ENCODE measurements at places on chromosomes 2 and 18. TPM values are rescaled to one million over a fixed set of nuclear protein-coding genes. Genes with fewer than 3 reads are reported as not detected.

DNA sequence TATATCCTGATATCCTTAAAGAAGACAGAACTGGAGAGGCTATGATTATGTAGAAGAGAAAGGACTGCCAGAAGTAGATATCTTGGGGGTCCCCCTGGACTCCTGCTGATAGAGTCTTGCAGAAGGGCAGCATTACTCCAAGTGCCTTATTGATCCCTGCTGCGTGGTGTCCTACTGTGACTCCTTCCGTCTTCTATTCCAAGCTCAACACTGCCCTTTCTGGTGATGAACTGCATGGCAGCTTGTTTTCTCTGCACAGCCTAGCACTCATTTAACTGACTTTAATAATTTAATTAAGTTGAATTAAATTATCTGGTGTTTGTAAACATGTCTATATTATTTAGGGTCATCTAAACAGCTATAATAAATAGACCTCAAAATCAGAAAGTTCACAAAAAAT lies 194.1 kb upstream of the DSEL start:
- H3K4me1 ChIP-seq = no peaks in the 10 kb centered on the region
- H3K4me3 ChIP-seq = no peak overlapping the region
- no peaks in the 10 kb centered on the region for H3K27me3 ChIP-seq
- no peaks in the 10 kb centered on the region for H3K36me3 ChIP-seq
- DNase-seq = no peak
- H3K27ac ChIP-seq = no peak overlapping the region

DNA sequence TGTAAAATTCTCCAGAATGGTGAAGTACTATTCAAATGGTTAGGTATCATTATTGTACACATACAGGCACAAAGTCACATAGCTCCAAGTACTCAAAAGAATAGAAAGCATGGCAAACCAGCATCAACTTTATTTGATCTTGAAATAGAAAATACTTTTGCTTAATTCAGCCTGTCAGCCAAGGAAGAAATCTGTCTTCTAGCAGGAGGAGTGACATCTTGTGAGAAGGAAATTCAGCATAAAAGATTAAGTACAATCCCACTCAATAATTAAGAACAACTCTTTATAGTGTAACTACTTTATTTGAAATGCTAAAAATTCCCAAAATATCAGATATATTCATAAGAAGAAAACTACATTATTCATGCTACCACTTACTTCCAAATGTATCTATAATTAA lies 15.8 kb downstream of the DNAJC27 start:
- H3K27ac ChIP-seq = no peak overlapping the region
- H3K27me3 ChIP-seq = no peaks in the 10 kb centered on the region
- DNase-seq = no peak

Gene CHST9
- 3.1 TPM for total RNA-seq

GRCh38 chr2:120586507-120587278 lies 149.0 kb upstream of the GLI2 start:
- H3K4me1 ChIP-seq = peaks cover 4% of the 10 kb centered on the region
- no peak for DNase-seq
- peaks cover 17% of the 10 kb centered on the region for H3K27me3 ChIP-seq
- H3K4me3 ChIP-seq = no peak overlapping the region

Gene PCARE
- under 0.01 TPM for total RNA-seq

DNA sequence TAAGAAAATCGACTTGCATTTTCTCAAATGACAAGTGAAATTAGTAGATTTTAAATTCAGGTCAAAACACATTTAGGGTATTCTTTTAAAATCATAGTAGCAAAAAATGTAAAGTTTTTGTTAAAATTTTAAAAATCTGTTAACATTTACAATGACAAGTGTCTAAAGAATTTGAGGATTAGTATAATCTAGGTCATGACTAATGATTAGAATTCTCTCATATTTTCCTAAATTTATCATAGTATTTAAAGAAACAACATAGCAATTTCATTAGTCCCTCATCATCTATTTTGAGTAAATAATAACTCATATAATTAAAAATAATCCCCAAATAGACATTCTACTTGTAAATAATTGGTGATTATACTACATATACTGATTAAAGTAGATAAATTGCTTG lies 23.6 kb downstream of the THUMPD2 start:
- peaks cover 22% of the 10 kb centered on the region for H3K36me3 ChIP-seq
- H3K27ac ChIP-seq = no peak overlapping the region
- H3K4me3 ChIP-seq = no peak overlapping the region
- no peak for DNase-seq

Gene COL3A1
- total RNA-seq = 402 TPM

DNA sequence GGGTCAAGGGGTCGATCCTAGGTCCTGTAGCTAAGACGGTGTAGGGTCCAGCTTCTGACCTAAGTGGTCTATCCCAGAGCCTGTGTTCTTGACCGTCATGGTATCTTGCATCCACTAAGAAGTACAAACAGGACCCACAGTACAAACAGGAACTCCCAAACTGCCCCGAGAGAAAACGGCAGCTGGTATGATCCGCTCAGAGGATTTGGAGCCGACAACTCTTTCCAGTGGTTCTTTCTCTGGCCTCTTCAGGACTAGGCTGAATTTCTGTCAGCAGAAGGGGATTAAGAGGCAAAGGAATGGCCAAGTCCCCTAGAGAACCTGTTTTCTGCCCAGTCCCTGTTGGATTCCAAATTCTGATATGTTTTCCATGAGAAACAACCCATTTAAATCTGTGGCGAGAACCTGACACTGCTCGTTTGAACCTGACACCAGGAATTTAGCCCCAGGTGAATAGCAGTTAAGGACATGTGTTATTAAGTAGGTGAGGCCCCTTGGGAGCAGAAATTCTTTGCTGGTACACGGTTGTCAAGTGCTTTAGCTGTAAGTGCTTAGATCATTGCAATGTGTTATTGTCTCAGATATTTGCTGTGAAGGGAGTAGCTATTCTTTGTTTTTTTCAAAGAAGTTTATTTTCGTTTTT lies 50.5 kb upstream of the TXNDC2 start:
- H3K4me1 ChIP-seq = peaks cover 37% of the 10 kb centered on the region
- H3K36me3 ChIP-seq = no peaks in the 10 kb centered on the region
- no peak for DNase-seq
- H3K27ac ChIP-seq = peak overlapping the region; percentile 41
- no peaks in the 10 kb centered on the region for H3K27me3 ChIP-seq
